ENCODE measurements at places on chromosomes 2 and 18.

GRCh38 chr18:54684784-54685183 is 93.7 kb downstream of the DYNAP start:
- DNase-seq = no peak

GRCh38 chr18:48422947-48423378 is 13.8 kb upstream of the ZBTB7C start:
- DNase-seq = no peak

DNA sequence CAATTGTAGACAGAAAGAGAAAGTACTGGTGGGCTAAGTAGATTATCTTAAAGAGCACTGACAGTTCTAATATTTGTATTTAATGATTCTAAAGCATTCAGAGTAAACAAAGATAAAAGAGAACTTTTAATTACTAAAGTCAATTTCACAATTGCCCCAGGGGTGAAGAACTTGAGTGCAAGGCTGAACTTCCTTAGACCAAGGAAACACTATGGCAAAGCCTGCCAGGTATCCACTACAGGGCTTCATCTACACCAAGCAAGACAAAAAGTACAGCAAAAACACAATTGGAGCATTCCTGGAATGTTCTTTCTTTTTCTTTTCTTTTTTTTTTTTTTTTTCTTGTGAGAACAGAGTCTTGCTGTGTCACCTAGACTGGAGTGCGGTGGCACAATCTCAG is 46.9 kb upstream of the NDUFV2 start:
- DNase-seq = no peak

DNA sequence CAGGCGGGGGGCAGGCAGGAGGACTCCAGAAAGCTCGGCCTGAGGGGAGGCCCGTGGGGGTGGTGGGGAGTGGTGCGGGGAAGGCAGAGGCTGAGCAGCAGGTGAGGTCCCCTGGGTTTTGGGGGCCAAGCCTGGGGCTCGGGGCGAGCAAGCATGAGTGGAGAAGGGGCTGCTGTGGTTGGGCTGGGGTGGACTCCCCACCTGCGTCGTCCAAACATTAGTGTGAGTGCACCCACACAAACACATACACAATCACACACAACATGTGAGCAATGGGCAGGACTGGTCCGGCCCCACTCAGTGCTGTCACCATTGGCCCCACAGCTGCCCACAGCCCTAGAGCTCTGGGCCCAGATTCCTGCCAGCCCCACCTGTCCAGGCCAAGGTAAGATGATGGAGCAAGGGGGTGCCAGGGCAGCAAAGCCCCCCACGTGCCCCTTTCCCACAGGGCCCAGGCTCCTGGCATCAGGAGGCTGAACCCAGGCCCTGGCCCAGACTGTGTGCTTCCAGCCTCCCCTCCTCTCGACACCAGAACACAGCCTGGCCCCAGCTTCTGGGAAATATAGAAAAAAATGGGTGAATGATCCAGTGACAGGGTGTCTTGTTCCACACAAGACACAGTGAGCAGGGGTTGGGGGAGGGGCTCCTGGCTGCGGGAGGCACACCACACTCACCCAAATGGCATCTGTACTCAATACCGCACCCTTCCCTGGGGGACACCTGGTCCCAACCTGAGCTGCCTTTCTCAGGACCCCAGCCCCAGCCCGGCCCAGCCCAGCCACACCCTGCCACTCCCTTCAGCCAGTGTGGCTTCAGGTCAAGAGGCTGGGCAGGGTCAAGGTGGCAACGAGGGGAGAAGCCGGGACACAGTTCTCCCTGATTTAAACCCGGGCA is 463 bp upstream of the ALPP start:
- no peak for DNase-seq

DNA sequence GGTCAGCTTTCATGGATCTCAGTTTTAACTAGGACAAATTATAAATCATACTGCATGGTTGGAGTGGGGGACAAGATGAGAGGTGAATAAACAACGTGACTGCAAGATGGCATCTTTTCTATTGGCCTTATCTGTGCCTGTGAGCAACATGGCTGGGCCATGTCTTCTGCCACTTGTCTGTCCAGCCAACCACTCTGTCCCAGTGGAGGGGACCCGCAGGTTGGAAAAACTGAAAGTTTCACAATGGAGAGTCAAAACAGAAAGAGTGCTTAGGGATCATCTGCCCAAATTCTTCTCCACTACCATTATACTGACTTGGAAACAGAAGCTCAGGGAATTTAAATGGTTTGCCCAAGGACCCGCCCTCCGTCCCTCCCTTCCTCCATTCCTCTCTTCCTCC is 104.1 kb downstream of the ALK start:
- no peak for DNase-seq

DNA sequence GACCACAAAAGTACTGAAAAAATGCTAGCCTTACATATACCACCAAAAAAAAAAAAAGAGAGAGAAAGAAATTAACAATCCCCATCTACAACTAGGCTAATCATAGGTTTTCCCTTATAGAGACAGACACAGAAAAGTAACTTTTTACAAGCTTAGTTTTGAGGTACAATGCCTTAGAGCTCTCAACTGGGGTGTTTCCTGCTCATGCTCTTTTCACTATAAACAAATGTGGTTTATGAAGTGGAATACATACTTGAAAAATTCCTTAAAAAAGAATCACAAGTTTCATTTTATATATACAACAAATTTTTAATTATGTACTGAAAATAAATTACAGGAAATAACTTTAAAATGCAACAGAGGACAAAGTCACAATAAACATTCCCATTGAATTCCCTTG is 82.5 kb downstream of the ATL2 start:
- DNase-seq = no peak

DNA sequence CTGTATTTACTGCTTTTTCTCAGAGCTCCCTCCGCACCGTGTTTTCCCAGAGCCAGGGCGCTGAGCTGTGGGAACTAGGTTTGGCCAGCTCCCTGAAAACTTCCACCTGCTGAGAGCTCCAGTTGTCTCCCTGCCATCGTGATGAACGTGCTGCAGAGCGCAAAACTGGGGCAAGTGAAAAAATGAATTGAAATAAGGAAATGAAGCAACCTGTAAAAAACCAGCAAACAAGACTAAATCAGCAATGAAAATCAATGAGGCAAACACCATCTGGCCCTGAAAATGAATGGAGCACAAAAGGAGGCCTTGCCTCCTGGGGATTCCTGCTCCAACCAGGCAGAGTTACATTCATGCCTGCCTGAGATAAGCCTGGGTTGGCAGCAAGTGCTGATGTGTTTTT is 129.9 kb downstream of the MARCHF4 start:
- no peak for DNase-seq

GRCh38 chr2:191666226-191666625 is 11.7 kb upstream of the NABP1 start:
- DNase-seq = no peak

All from mucosa of descending colon (tissue), 3 donors.